ENCODE measurements at places on chromosomes 5 and 9.

- no peak for DNase-seq
Observed at GRCh38 chr5:103674251-103674650, 111.7 kb upstream of the NUDT12 start.

GRCh38 chr9:17528859-17529258 is 50.0 kb upstream of the SH3GL2 start:
- DNase-seq: no peak

DNA sequence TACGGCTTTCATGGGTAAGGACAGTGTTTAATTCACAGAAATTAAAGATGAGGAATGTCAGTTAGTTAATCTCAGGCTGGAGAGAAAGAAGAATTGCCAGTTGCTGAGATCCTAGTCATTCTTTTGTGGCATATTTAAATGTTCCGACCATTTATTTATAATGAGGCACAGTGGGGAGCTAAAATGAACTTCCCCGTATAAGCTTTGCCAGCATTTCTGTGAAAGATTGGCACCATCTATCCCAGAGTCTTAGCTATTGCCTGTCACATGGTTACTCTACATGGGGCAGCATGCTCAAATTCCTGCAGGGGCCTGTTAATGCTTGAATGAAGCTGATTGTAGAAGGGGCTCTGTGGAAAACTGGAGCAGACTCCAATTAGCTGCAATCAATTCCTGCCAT is 314.1 kb downstream of the PRELID2 start:
- DNase-seq: no peak

DNA sequence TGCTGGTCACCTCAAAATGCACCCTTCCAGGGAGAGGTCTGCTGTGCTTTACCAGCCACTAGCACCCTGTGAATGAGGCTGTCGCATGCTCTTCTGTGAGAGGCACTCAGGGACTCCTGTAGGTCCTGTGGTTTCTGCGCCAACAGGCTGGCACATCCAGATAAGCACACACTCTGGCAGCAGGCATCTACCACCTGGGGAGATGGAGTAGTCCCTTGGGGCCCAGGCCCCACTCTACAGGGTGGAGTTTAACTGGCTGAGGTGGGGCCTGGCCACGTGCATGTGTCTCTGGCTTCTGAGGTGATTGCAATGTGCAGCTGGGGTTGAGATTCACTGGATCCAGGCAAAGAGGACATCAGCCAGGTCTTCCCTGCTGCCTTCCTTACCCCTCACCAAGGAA is 32.3 kb downstream of the TMEM174 start:
- no peak for DNase-seq

- DNase-seq: no peak
Observed at GRCh38 chr9:110626101-110626829, 42.3 kb upstream of the MUSK start.

DNA sequence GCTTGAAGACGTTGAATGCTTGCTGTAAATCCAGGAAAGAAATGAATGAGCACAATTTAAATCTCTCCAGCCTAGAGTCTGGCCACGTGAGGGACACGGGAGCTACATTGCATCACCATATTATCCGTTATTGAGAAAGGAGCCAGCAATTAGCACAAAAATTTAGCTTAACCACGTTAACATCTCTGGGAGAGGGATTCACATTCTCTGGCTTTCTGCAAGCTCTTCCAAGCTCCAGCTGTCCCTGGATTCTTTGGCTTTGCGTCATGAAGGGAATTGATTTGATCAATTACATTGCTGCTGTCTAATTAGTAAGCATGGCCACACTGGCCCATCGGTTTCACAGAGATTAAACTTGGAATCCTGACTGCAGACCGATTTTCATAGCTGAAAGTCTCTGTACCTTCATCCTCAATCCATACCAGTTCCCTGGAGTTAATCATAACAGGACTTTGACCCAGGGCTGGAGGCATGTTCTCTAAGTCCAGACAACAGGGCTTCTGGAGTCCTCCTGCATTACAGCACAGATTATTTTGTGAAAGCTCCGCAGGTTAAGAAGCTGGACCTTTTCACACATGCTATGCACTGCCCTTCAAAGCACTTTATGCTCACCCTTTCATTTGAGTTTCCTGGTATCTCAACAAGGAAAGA is 31.6 kb downstream of the ADRA1B start:
- DNase-seq: no peak

DNA sequence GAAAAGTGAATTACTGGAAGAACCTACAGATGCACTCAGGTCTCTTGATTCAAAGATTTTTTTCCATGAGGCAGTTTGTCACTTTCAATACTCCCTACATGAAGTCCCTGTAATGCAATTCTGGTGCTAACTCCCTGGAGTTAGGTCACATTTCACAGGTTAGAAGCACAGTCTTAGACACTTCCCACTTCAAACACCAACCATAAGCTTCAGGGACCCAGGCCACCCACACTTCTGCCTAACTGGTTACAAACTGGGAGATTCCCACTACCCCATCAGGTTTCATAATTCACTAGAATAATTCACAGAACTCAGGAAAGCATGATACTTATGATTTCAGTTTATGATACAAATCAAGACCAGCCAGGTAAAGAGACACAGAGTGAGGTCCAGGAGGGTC is 29.0 kb upstream of the FOXI1 start:
- DNase-seq: no peak

GRCh38 chr9:26579056-26579455 is 313.5 kb downstream of the CAAP1 start:
- DNase-seq: no peak

DNA sequence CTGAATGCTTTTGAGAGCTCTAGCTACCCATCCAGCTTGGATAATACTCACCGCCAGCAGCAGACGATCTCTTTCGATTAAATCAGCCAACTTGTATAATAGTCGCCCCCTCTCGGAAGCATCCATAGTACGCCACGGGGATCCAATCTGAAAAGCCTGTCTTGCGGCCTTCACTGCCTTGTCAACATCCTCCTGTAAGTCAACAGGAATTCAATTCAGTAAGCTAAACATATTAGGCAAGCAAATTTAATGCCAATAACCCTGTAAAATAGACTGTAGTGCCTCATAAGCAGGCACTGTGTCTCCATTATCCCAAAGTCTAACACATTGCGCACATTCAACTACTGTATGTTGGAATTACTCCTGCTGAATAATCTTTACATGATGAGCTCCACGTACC is 22.0 kb downstream of the ALDH1A1 start:
- DNase-seq: no peak

DNA sequence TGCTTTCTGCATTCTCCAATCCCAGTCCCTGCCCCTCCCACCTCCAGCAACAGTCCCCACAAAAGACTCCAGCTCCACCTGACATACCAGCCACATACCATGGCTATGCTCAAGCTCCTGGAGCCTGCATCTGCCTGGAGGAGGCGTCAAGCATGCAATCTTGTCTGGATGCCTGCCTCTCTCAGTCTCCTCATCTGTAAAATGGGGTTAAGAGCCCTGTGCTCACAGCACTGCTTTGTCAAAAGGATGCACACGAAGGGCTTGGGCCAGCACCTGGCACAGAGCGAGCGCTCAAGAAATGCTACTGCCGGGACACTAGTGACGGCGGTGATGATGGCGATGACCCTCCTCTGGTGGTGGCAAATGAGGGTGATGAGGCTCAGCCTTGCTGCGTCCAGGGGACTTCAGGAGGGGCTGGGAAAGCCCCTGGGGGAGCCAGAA is 202.9 kb upstream of the IER5L start:
- no peak for DNase-seq

- DNase-seq: no peak
Observed at GRCh38 chr5:72041654-72042053, 65.6 kb upstream of the MAP1B start.

- no peak for DNase-seq
Observed at GRCh38 chr5:76617229-76617628, 6.0 kb downstream of the F2RL2 start.

GRCh38 chr5:168822745-168823281 is 243.6 kb upstream of the PANK3 start:
- no peak for DNase-seq

- DNase-seq: no peak
Observed at GRCh38 chr9:112334432-112334841, 1.0 kb upstream of the PTBP3 start.

GRCh38 chr5:30620481-30621085 is 572.9 kb upstream of the CDH6 start:
- DNase-seq: no peak

DNA sequence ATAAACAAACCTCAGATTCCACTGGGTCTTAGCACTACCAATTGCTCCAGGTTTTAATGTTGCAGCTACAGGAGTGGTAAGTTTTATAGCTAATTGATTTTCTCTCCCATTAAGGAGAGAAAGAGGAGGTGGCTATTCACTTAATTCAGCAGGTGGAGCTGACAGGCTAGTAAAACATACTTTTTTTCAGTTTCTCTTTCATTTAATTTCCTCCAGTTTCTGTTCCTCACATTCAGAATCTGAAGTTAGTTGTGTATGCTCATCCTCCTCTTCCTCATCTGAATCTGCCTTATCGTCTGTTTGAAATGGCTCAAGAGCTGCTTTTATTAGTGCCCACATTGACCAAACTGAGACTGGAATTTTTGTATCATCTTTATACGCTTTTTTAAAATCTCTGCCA is 98.0 kb downstream of the PLPPR1 start:
- no peak for DNase-seq

DNA sequence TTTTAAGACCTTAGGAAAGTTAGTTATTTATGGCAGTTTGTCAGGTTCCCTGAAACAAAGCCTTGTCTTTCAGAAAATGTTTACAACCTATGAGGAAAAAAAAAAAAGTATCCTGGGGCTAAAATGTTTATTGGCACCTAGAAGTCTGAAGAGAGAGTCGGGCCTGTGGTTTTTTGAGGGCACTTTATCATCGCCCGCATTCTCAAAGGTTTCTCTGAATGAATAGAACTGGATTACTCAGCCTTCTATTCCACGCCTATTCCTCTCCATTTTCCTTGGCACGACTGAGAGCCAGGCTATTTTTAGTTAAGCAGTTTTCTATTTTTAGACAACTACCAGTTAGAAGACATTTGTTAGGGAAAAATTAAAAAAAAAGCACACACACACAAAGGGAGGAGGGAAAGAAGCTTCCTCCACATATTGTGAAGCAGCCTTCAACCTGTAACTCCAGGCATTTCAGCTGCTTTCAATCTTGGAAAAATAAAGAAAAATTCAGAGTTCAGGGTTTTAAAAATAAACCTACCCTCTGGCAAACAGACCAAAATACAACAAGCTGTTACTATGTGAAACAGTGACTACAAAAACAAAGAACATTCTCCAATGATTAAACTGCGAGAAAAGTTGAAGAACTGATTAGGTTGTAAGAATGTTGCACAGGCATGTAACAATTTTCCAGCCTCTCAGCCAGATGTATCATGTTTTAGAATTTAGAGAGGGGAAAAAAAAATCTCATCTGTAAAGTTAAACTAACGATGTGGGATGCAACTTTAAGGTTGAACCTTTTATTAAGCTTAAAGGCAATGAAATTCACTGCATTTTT is 97.0 kb downstream of the MEF2C start:
- no peak for DNase-seq

DNA sequence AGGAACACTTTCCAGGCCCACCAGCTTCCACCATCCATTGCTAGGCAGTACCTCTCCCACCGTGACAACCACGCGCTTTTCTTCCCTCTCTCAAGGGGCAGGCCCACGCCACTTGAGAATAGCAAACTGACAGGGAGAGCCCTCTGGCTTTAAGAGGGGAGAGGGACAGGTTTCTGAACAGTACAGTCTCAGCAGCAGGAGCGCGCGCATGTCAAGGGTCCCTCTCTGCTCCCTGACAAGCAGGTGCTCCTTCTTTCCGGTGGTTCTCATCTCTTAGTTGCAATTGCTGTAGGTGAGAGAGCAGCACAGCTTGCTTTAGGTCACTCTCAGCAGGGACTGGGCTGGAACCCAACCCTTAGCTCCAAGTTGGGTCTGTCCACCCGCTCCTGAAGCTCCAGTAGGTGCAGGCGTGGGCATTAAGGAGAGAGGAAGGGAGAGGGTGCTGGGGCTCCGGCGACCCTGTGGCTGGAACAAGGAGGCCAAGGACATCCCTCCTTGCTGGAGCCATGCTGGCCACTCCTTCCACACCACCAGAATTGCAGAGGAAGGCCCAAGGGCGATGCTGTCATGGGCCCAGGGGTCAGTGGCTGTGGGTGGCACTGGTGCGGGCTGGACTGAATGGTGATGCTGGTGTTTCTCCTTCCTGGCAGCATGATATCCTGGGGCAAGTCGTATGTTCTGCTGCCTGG is 9.0 kb upstream of the PHF2 start:
- no peak for DNase-seq

DNA sequence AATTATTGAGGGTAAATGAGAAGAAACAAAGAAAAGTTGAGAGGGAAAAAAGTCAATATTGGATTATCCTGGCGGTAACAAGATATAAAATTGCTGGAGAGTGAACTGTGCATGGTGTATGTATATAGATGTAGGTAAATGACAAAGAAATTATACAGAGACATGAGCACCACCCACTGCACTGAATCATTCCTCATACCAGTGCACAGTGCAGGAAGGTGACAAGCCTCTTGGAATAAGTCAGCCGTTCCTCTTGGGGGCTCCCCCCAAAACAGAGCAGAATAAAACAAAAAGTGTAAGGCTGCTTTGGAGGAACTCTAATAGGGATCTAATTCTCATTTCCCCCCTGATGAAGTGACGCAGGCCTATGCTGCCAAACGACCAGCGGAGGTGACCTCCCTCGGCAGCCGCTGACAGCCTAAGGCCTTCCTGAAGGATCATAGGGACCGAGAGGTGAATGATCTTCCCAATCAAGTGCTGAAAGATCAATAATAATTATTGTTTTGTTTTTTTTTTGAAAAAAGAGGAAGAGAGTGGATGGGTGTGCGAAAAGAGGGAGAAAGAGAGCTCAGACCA is 245.0 kb downstream of the PSAT1 start:
- DNase-seq: no peak

GRCh38 chr5:77230727-77231470 is 20.4 kb downstream of the PDE8B start:
- no peak for DNase-seq

- no peak for DNase-seq
Observed at GRCh38 chr9:70263421-70263820, 4.6 kb downstream of the SMC5 start.

- no peak for DNase-seq
Observed at GRCh38 chr5:178415353-178415752, 174.8 kb downstream of the COL23A1 start.

- no peak for DNase-seq
Observed at GRCh38 chr5:179223528-179223927, 121.7 kb downstream of the ADAMTS2 start.

DNA sequence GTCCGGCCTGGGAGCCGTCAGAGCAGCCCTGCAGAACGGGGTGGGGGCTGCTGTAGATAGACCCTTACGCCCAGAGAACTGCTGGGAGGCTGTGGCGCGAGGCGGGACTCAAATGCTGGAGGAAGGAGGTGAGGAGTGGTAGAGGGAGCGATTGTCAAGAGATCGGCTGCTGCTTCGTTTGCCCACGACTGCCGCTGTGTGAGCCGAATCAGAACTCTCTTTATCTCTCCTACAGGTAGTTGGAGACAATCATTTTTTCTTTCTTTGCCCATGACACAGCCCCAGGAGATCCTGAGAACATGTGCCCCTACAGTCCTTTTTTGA is 456 bp downstream of the ZNF79 start:
- no peak for DNase-seq

- DNase-seq: no peak
Observed at GRCh38 chr5:14712131-14712530, 47.6 kb downstream of the OTULIN start.
